ENCODE measurements at places on chromosomes 11 and 22.

- no peak for DNase-seq
Observed at GRCh38 chr11:81916451-81916850, 817.2 kb downstream of the FAM181B start.

DNA sequence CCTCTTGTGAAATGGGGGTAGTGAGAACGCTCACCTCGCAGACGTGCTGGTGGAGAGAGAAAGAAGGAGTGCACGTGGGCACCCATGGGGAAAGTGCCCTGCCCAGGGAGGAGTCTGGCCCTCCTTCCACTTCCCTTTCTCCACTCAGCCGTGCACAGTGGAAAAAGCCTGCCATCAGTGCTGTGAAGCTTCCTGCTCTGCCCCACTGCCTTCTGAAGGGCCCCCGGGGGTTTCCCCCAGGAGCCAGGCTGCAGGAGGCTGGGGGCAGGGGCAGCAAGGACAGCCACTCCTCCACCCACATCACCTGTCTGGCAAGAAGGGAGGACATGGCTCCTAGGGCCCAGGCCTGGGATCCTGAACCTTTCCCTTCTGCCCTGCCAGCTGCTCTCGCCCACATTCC is 7.6 kb downstream of the TP53I11 start:
- no peak for DNase-seq

DNA sequence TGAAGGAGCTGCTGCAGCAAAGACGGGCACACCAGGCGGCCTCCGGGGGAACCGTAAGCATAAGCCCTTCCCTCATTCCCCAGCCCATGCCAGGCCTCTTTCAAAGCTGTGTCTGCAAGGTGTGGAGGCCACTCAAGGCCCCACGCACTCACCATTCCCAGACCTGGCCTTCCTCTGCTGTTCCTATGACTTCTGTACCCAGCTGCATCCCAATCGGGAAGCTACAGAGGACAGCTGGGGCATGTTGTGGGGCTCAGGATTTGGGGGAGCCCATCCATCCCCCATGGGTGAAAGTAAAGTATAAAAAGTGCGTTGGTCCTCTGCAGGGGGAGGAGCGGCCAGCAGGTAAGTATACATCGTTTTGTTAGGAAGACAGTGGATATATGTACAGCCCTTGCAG is 2.2 kb downstream of the POU2AF3 start:
- no peak for DNase-seq

DNA sequence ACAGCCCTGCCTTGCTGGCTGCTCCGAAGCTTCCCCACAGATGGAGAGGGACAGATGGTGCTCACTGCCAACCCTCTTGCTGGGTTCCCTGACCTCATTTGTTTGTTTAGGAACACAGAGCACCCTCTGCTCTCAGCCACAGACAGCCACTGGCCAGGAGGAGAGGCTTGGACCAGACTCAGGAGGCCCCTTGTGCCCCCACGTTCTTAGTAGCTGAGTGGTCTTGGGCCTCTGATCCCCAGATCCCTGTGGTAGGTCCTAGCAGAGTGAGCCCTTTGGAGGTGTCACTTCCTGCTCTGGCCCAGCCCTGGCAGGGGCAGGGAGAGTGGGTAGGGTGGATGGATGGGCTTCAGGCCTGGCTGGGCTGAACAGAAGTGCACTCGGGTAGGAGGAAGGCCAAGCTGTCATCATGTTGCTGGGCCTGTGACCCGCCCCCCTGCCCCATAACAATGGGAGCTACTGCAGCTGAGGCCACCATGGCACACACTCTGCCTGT is 84.0 kb downstream of the DHCR7 start:
- DNase-seq: no peak

DNA sequence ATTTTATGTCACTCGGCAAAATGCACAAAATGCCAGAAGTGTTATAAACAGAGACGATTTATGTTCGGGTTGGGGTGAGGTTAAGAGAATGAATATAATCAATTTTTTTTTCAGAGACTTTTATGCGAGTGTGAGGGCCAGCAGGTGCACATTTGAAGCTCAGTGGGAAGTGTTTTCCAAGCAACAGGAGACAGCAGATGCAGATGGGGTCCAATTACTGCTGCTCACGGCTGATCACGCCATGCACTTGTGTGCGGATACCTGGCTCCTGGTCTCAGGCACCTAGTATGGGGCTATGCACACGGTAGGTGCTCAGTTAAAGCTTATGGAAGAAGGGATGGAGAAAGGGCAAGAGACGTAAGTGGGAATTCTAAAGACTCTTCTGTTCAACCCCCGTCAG is 249.1 kb downstream of the MIAT start:
- DNase-seq: no peak

DNA sequence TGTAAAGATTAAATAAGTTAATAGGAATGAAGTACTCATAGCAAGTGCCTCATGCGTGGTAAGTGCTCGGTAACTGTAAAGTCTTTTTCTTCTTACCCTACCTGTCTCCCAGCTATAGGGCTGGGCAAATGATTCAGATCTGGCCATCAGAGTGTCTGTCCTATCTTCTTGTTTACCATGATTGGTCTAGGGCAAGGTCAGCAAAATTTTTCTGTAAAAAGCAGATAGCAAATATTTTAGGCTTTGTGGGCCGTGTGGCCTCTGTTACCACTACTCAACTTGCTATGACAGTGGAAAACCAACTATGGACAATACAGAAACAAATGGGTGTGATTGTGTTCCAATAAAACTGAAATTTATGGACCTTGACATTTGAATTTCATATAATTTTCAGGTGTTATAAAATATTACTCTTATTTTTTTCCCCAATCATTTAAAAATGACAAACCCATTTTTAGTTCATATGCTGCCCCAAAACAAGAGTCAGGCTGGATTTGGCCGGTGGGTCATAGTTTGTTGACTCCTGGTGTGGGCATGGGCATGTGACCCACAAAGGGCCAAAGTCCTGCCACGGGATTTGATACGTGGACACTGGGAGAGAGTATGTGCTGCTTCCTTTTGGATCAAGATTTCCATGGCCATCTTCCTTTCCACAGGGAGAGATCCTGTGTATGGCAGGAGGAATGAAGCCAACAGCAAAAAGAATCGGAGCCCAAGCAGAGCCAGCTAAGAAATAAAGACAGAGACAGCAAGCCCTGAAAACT is 26.8 kb upstream of the FZD4 start:
- DNase-seq: no peak

- DNase-seq: no peak
Observed at GRCh38 chr11:26348776-26349175, 16.8 kb downstream of the ANO3 start.

GRCh38 chr11:101401245-101401644 is 182.6 kb downstream of the TRPC6 start:
- DNase-seq: no peak
